Naive thymus-derived CD8-positive, alpha-beta T cell (primary cell): ENCODE measurements at places on chromosomes 12 and 14. TPM values are rescaled to one million over a fixed set of nuclear protein-coding genes. Genes with fewer than 3 reads are reported as not detected.

GRCh38 chr12:7961395-7962178 is 25.6 kb upstream of the SLC2A3 start:
- no peak for DNase-seq

GRCh38 chr12:70121562-70121961 is 121.7 kb upstream of the CNOT2 start:
- no peak for DNase-seq

DNA sequence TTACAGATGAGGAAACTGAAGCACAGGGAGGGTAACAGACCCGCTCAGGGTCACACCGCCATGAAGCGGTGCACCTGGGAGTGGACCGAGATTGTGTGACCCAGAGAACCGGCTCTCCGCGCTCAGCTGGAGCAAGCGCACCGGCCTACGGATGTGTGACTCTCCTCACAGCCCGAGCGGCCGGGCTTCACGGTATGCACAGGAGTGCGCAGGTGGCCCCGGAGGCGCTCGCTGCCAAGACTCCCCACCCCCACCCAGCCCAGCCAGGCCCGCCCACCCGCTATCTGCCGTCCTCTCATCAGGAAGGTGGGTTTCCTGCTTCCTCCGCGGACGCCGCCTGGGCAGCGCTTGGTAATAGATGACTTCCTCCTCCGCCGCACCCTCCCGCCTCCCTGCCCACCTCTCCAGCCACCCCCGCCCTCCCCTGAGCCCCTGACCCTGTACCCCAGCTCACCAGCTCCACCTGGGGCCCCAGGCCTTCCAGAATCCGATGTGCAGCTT is 110.7 kb downstream of the NCOR2 start:
- DNase-seq, result peak; percentile 29

- no peak for DNase-seq
Measured at GRCh38 chr12:68959891-68960464, 27.0 kb upstream of the CPM start.

DNA sequence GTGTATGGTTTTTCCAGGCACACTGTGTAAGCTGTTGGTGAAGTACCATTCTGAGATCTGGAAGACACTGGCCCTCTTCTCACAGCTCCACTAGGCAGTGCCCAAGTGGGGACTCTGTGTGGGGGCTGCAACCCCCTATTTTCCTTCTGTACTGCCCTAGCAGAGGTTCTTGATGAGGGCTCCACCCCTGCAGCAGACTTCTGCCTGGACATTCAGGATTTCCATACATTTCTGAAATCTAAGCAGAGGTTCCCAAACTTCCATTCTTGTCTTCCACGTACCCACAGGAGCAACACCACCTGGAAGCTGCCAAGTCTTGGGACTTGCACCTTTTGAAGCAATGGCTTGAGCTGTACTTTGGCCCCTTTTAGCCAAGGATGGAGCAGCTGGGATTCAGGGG is 85.2 kb upstream of the PRMT8 start:
- no peak for DNase-seq

GRCh38 chr12:32714772-32715171 is 35.7 kb downstream of the DNM1L start:
- no peak for DNase-seq

- no peak for DNase-seq
Measured at GRCh38 chr12:67539946-67540345, 108.6 kb upstream of the DYRK2 start.

DNA sequence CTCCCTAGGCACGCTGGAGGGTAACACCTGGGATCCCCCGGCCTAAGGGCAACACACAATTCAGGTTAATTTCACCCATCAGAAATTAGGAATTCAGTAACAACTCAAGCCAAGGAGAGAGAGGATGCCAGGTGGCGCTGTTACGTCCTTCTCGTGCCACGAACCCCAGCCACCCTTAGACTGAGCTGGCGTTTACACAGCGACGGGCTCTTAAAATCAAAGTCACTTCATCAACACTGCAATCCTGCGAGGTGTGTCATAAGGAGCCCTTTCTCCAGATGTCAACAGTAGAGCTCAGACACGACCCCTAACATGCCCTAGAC is 110.6 kb upstream of the TMEM132D start:
- no peak for DNase-seq

DNA sequence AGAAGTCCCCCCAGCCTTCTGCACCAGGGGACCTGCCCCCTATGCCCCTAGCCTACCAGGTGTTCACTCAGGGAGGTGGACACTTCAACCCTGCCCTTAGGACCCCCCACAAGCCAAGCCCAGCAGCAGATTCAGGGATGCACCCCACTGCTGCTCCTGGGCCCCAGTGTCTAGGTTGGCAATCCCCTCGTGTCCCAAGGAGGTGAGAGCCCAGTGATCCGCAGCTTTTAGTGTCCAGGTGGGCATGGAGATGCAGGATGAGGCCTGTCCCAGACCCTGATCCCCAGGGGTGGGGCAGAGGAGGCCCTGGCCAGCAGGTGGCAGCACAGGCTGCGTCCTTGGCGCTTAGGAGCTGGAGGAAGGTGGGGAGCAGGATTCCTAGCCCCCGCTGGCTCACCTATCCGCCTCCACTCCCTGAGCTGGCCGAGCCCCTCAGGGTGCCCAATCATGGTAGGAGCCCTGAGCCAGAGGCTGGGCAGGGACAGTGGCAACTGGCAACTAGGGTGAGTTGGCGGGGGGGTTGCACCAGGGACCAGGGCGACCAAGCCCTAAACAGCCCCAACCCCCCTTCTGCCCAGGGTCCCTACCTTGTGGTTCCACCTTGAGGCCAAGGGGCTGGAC is 4.1 kb downstream of the CKB start:
- DNase-seq, result peak; percentile 52

DNA sequence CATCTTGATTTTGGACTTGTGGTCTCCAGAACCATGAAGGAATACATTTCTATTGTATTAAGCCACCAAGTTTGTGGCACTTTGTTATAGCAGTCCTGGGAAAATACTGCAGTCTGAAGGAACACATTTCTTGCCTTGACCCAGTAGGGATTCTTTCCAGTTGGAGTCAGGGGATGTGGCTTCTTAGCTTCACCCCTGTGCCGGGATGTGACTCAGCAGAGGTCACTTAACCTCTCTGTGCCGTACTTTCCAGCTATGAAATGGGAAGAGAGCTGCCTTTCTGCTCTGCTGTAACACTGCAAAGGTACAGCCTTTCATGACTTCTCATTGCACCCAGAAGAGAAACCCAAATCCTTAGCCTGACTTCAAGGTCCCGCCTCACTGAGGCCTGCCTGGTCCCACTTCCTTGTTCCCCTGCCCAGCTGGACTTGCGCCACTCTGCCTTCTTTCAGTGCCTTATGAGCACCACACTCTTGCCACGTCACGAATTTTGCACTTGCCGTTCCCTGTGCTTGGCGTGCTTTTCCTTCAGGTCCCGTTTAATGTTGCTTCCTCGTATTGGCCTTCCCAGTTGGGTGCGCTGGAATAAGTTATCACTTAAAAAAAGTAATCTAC is 24.2 kb downstream of the CHST11 start:
- DNase-seq, result no peak

- no peak for DNase-seq
Measured at GRCh38 chr12:66397574-66398290, 95.4 kb downstream of the HELB start.

DNA sequence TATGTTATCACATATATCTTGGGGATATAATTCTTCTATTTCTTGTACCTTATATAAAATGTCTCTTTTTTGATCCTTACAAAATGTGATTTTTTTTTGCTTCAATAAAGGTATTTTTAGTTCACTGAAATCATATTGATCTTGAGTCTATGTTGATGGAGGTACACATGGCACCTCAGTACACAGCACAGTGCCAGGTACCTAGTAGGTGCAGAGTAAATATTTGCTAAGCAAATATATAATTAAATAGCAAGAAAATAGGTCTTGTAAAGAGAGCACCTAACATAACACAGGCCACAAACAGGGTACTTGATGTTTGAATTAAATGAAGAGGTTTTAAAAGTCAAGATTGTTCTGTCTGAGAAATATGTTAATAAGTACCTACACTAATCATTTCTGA is 69.7 kb downstream of the CIT start:
- no peak for DNase-seq

DNA sequence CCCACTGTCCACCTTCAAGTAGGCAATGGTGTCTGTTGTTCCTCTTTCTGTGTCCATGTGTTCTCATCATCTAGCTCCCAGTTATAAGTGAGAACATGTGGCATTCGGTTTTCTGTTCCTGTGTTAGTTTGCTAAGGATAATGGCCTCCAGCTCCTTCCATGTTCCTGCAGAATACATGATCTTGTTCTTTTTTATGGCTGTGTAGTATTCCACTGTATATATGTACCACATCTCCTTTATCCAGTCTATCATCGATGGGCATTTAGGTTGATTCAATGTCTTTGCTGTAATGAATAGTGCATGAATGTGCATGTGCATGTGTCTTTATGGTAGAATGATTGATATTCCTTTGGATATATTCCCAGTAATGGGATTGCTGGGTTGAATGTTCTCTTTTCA is 123.3 kb upstream of the LHX5 start:
- no peak for DNase-seq

DNA sequence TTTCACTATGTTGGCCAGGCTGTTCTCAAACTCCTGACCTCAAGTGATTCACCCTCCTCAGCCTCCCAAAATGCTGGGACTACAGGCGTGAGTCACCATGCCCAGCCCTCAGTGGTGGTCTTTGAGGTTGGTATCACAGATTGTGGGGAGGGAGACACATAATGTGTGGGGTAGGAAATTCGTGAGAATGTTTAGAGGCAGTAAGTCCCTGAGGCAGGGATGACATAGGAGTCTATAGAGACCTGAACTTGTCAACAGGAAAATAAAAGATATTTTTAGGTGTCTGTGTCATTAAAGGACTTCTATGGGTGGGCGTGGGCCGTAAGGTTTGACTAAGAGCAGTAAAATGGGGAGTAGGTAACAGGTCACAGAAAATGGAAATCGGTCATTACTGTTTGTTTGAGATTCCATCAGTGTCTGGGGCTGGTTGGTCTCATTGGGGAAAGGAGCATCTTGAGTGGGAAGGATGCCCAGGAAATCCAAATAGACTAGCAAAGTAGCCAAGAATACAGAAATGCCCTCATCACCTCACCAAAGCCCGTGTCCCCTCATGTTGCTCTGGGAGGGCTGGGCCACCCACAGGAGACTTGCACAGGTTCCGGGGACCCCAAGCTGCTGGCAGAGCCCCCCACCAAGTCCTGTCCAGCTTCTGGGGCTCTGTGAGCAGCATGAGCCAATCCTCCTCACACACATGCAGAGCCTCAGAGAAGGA is 63.6 kb upstream of the BCL2L14 start:
- no peak for DNase-seq

Gene ETV6
- 13.2 TPM for total RNA-seq

Gene PLA2G1B
- not detected for total RNA-seq

Gene KERA
- not detected for total RNA-seq

Gene SDR9C7
- not detected for total RNA-seq

Gene CFL2
- total RNA-seq, result 21.3 TPM

Gene TMEM30B
- total RNA-seq, result 4.1 TPM

Gene KLRB1
- total RNA-seq, result 1.6 TPM

Gene ACOT6
- total RNA-seq, result not detected

Gene B3GNT4
- total RNA-seq, result not detected

Gene TPPP2
- not detected for total RNA-seq
